ENCODE measurements at places on chromosomes 7 and 10. TPM values are rescaled to one million over a fixed set of nuclear protein-coding genes. Genes with fewer than 3 reads are reported as not detected.

Gene PDZD7
- 2.0 TPM for total RNA-seq

Gene MAP3K8
- total RNA-seq: 15.7 TPM

Gene SLC13A1
- not detected for total RNA-seq

Gene CCDC3
- total RNA-seq: 0.47 TPM

Gene HKDC1
- total RNA-seq: 0.35 TPM

Gene LRRC17
- 39.7 TPM for total RNA-seq

Gene SPDYE3
- total RNA-seq: not detected

Gene CTAGE4
- total RNA-seq: 0.35 TPM

Data from smooth muscle cell of the coronary artery (primary cell).